Progenitor cell of endocrine pancreas (in vitro differentiated cells): ENCODE measurements at places on chromosomes 13 and 19.

- no peak for DNase-seq
Observed at GRCh38 chr13:28013482-28013881, 25.0 kb upstream of the URAD start.

- DNase-seq = peak; percentile 86
Observed at GRCh38 chr19:3185461-3186159, at the start of gene NCLN. NCLN (plus strand) TSS chr19:3185930; CDS start chr19:3186031, 101 bp downstream.

GRCh38 chr13:45621950-45622349 lies 6.4 kb upstream of the ERICH6B start:
- no peak for DNase-seq

GRCh38 chr19:47696635-47697034 lies 16.6 kb upstream of the EHD2 start:
- no peak for DNase-seq

- no peak for DNase-seq
Observed at GRCh38 chr13:26445092-26445491, 112.4 kb upstream of the WASF3 start.

GRCh38 chr19:3135961-3136683 lies at the start of gene GNA15:
GNA15 (plus strand) TSS chr19:3136033; CDS start chr19:3136451, 418 bp downstream.
- DNase-seq = no peak

DNA sequence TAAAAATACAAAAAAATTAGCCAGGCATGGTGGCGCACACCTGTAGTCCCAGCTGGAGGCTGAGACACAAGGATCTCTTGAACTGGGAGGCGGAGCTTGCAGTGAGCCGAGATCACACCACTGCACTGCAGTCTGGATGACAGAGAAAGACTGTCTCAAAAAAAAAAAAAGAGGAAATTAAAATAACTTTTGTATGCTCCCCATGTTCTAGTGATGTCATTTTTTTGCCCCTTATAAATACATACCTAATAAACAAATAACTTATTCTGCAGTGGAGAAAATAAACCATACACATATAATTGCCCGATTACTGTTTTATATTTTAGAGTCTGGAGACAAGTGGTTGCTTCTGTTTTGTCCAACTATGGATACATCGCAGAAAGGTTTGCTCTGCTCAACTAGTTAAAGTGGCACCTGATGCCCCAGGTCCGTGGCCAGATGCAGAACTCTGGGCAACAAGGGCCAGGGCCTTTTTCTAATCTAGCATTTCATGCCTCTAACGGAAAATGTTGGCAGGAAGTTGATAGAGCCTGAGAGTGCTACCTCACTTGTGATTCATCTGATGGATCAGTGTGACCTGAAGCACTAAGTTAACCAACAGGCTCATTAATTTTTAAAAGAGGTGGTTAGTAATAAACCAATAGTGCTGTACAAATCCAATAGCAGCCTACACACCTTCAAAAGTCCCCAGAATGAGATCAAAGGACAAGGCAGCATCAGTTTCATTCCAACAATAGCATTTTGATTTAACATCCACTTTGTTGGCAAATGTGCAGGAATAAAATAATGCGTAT lies 18.8 kb downstream of the UBE2L5 start:
- DNase-seq = no peak

- no peak for DNase-seq
Observed at GRCh38 chr19:30171795-30172612, 200.2 kb upstream of the ZNF536 start.

- DNase-seq = no peak
Observed at GRCh38 chr13:46529216-46529919, 23.6 kb upstream of the LRCH1 start.

DNA sequence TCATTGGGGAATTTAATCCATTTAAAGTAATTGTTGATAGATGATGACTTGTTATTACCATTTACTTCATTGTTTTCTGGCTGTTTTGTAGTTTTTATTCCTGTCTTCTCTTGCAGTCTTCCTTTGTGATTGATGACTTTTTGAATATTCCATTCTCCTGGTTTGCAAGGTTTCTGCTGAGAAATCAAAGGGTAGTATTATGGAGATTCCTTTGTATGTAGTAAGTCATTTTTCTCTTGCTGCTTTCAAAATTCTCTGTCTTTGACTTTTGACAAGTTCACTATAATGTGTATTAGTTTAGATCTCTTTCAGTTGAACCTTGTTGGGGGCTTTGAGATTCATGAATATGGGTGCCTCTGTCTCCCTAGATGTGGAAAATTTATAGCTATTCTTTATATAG lies 6.0 kb downstream of the ZNF559 start:
- DNase-seq = no peak

GRCh38 chr13:45838171-45838745 lies 13.3 kb downstream of the SIAH3 start:
- no peak for DNase-seq

GRCh38 chr19:19385896-19386869 lies 19.3 kb upstream of the GATAD2A start:
- DNase-seq = no peak

- no peak for DNase-seq
Observed at GRCh38 chr13:63088226-63088625, 1672.6 kb upstream of the PCDH20 start.

- no peak for DNase-seq
Observed at GRCh38 chr13:100275746-100276145, 186.9 kb downstream of the PCCA start.
